ENCODE measurements at places on chromosomes 5 and 9. TPM values are rescaled to one million over a fixed set of nuclear protein-coding genes. Genes with fewer than 3 reads are reported as not detected.

Gene CCNJL
- 35.0 TPM for total RNA-seq

Gene GFI1B
- 0.08 TPM for total RNA-seq

Gene UAP1L1
- 23.1 TPM for total RNA-seq

Gene HSPA5
- 281 TPM for total RNA-seq

Gene IFNA16
- not detected for total RNA-seq

Gene CCNO
- total RNA-seq: 12.3 TPM

Gene ENTPD8
- total RNA-seq: 3.9 TPM

Gene CDH12
- not detected for total RNA-seq

Gene CPLANE1
- total RNA-seq: 18.1 TPM

Gene CACFD1
- total RNA-seq: 13.9 TPM

Gene LTC4S
- total RNA-seq: 0.69 TPM

Gene EIF4E1B
- not detected for total RNA-seq

Gene NRARP
- 16.9 TPM for total RNA-seq

Gene DNAI1
- 2.2 TPM for total RNA-seq

Gene OR1Q1
- total RNA-seq: not detected

Gene STXBP1
- total RNA-seq: 67.5 TPM

Gene IDNK
- total RNA-seq: 1.9 TPM

Gene LCN10
- not detected for total RNA-seq

Gene FBN2
- 0.08 TPM for total RNA-seq

Gene PCDHB11
- 1.6 TPM for total RNA-seq

Gene FBLL1
- 7.5 TPM for total RNA-seq

Gene IPO11
- total RNA-seq: 39.8 TPM

Gene ACER2
- total RNA-seq: 1.3 TPM

Gene SLC36A2
- not detected for total RNA-seq

Gene PLAC8L1
- 0.49 TPM for total RNA-seq

Gene PCDHAC2
- total RNA-seq: 8.8 TPM

Gene TMEM250
- 34.0 TPM for total RNA-seq

Gene SUSD1
- 15.3 TPM for total RNA-seq

Gene DBH
- not detected for total RNA-seq

Gene GABRA6
- total RNA-seq: not detected

Gene C5orf52
- total RNA-seq: not detected

Gene CCL27
- 0.95 TPM for total RNA-seq

Gene PCDHA12
- 10.0 TPM for total RNA-seq

Gene LCN1
- not detected for total RNA-seq

Gene DMRT3
- not detected for total RNA-seq

Gene KLF9
- total RNA-seq: 0.95 TPM

Gene PCDHB3
- total RNA-seq: 0.92 TPM

Gene ZNF462
- total RNA-seq: 34.8 TPM

Gene ARHGEF28
- total RNA-seq: 34.8 TPM

Gene TRIM7
- total RNA-seq: 25.8 TPM

Gene PPP3R2
- not detected for total RNA-seq

Gene MEIKIN
- total RNA-seq: not detected

Gene WASHC1
- total RNA-seq: 9.8 TPM

Data from Panc1 (cell line).